ENCODE measurements at places on chromosomes 16 and 17. TPM values are rescaled to one million over a fixed set of nuclear protein-coding genes. Genes with fewer than 3 reads are reported as not detected.
A peak's percentile ranks its signal among the peaks of the same experiment; 100 is the strongest.

Gene USP43
- total RNA-seq = not detected

Gene CENPX
- 21.3 TPM for total RNA-seq

Gene PRAC1
- total RNA-seq = not detected

Gene GRIN2C
- total RNA-seq = 0.34 TPM

Gene PRSS36
- 0.75 TPM for total RNA-seq

Gene ABCC6
- total RNA-seq = 1.4 TPM

Gene CCDC78
- total RNA-seq = not detected

Gene TEKT1
- not detected for total RNA-seq

Gene MGAT5B
- not detected for total RNA-seq

Gene SCO1
- 38.9 TPM for total RNA-seq

Gene PRR15L
- not detected for total RNA-seq

Gene TP53TG3F
- total RNA-seq = not detected

Gene TNFRSF17
- total RNA-seq = not detected

Gene MT4
- total RNA-seq = not detected

Gene TSPOAP1
- 12.2 TPM for total RNA-seq

Gene GRAPL
- total RNA-seq = 0.90 TPM

Gene KCNJ16
- not detected for total RNA-seq

- no peak for DNase-seq
Observed at GRCh38 chr17:4823373-4824089, 9.6 kb upstream of the MINK1 start.

GRCh38 chr16:30649725-30650368, 913 bp upstream of the PRR14 start:
- DNase-seq = no peak

GRCh38 chr17:67441052-67441895, 64.2 kb downstream of the PITPNC1 start:
- peak; percentile 21 for DNase-seq

GRCh38 chr17:75468291-75468754, 11.9 kb downstream of the TMEM94 start:
- DNase-seq = no peak

- no peak for DNase-seq
Observed at GRCh38 chr17:61235827-61236197, 163.8 kb upstream of the TBX2 start.

DNA sequence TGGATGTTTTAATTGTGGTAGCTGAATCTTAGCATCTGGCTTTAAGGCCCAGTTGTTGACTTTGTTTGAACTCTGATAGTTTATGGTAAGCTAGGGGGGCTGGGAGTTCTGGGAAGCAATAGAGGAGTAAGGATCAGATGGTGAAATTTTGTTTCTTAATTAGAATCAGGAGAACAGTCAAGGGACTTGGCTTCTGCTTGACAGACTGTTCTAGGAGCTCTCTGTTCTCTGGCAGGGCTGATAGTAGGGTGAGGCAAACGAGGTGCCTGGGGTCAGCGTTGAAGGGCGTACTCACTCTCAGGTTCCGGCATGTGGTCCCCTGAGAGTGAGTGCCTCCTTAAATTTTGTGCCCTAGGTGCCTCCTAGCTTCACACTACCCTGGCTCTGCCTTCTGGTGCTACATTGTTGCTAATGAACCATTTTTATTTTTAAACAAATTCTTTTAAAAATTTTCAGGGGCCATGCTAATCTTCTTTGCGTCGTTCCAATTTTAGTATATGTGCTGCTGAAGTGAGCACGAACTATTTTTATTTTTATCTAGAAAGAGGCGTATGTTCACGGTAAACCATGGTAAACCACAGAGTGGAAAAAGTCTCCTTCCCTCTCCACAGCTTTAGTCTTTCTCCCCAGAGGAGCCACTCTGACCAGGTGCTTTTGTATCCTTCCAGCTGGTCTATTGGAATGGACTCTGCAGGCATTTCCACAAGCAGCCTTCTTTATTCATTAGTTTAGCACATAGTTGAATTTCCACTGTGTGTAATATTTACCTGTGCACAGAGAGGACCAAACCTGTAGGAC, 19.7 kb downstream of the SLC7A6 start:
- no peak for DNase-seq

DNA sequence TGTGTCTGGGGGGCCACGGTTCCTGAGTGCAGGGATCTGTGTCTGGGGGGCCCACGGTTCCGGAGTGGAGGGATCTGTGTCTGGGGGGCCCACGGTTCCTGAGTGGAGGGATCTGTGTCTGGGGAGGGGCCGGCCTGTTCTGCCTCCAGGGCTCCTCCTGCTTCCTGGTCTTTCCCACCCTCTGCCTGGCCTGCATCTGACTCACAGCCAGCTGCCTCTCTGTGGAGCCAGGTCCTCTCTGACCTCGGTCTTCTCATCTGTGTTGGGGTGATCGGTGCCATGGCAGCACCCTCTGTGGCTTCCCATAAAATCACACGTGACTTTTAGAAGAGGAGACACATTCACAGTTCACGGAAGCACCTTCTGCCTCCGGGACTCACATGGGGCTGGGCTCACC, 50.3 kb downstream of the ZFPM1 start:
- no peak for DNase-seq

DNA sequence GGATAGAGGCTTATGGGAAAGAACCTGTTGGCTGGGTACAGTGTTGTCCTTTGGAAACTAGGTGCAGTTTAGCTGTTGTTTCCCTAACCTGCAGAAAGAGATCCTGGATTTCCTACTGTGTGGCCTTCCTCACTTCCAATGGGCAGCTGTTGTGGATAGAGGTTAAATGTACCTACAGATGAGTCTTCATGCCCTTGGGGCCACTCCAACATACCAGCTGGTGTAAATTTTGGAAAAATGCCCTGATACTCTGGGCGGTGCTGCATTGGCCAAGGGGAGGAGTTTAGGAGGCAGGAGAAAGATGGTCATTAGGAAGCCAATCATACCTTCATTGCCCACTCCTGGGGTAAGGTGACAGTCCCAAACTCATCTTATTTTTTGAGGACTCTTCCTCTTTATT, 70.2 kb downstream of the SNX11 start:
- DNase-seq = no peak

DNA sequence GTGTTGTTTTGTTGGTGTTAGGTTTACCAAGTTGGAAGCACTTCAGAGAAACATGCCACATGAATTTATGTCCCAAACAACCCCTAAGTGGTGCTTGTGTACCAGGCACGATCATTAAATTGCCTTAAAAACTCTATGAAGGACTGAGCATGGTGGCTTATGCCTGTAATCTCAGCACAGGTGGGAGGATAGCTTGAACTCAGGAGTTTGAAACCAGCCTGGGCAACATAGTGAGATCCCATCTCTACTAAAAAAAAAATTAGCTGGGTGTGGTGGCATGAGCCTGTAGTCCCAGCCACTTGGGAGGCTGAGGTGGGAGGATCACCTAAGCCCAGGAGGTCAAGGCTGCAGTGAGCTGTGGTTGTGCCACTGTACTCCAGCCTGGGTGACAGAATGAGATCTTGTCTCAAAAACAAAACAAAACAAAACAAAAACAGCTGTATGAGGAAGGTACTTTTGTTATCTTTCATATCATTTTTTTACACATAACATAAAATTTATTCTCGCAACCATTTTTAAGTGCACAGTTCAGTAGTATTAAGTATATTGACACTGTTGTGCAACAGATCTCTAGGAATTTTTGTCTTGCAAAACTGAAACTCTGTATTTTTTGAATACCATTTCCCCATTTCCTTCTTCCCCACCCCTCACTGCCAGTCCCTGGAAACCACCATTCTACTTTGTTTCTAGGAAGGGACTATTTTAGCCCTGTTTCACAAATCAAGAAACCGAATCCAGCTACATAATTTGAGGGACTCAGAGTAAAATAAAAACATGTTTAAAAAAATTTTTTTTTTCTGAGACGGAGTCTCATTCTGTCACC, 14.3 kb upstream of the RBBP6 start:
- DNase-seq = no peak

GRCh38 chr17:11813871-11814270, 183.4 kb downstream of the ZNF18 start:
- DNase-seq = no peak

- no peak for DNase-seq
Observed at GRCh38 chr17:32323811-32324491, 18.0 kb downstream of the C17orf75 start.

- peak; percentile 49 for DNase-seq
Observed at GRCh38 chr16:50153596-50154419, 702 bp downstream of the TENT4B start.

DNA sequence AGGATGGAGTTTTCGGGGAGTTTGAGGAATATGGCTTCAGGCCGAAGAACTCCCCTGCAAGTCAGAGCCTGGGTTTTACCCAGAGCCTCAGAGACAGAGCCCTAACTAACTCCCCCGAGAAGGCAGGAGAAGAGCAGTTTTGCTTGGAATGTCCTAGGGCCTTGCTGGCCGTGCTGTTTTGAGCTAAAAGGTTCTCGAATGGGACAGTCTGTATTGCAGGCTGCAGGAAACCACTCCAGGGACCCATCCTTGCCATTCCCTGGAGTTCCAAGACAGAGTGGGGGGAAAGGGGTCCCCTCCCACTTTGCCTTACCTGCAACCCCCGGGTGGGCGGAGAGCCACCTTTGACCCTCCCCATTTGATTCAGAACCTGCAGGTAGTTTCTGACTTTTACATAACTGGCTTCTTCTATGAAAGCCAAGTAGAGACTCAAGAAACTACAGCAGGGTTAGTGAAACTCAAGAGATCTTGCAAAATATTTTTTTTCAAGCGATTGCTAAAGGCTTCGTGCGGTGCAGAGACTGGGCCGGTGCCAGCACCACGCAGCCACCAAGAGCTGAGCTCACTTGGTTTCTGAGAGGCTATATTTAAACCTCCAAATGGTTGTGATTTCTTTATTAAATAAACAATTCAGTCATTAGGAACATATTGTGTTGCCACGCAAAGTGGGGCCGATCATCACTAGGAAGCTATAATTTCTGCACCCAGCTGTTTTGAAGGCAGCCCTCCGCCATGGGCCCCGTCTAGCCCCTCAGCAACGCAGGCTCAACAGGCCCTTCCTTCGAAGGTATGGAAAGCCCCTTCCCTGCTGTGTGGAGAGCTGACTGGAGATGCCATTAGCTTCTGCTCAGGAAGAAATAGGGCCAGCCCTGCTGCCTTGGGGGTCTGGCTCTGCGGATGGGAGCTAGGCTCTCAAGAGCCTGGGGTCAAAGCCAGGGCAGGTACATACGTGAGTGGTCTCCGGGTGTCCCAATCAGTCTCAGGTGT, 223.0 kb downstream of the NTN1 start:
- DNase-seq = no peak

GRCh38 chr17:73282629-73283028, 20.9 kb upstream of the CPSF4L start:
- DNase-seq = no peak

GRCh38 chr17:60577147-60577915, 22.7 kb upstream of the PPM1D start:
- DNase-seq = no peak

- no peak for DNase-seq
Observed at GRCh38 chr17:41322094-41322902, 6.8 kb upstream of the KRTAP17-1 start.

DNA sequence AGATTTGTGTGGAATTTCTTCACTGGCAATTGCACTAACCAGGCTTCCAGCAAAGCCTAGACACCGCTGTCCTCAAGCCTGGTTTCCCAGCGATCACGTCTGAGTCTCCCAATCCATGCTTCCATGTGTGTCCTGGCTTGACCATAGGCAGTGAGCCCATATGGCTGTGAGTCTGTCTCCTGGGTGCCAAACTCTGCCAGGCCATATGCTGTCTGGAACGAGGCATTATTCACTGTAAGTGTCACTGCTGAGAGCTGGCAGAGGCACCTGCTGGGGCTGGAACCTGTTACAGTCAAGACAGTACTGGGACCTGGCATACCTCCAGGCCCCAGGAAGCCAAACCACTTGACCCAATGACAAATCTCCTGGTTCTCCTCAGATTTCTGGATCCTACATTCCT, 60.4 kb downstream of the HS3ST2 start:
- DNase-seq = no peak

DNA sequence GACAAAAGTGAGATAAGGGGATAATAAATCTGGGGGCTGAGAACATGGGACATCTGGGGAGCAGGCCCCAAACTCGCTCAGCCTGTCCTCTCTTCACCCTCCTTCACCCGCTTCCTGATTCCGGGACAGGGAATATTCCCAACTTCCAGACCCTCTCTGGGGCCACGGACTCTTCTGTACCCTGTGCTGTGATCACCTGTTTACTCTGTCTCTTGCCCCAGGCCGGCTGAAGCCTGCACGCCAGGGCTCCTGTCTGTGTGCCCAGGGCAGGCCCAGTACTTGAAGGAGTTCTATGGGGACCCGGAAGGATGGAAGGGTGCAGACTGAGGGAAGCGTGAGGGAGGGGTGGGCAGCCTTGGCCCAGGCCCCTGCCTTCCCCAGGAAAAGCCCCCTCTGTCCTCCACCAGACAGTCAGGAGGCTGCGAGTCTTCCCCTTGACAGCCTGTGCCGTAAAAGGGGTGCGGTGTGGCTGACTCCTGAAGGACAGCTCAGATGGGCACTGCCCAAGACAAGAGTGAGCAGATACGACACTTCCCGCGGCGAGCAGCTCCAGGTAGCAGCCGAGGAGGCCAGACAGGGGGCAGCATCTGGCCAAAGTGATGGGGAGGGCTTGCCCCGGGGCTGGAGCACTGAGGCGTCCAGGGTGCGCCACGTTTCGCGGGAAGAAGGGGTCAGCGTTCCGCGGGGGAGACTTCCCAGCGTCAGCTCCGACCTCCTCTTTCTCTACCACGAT, 1.0 kb upstream of the CCNF start:
- DNase-seq = peak; percentile 16

DNA sequence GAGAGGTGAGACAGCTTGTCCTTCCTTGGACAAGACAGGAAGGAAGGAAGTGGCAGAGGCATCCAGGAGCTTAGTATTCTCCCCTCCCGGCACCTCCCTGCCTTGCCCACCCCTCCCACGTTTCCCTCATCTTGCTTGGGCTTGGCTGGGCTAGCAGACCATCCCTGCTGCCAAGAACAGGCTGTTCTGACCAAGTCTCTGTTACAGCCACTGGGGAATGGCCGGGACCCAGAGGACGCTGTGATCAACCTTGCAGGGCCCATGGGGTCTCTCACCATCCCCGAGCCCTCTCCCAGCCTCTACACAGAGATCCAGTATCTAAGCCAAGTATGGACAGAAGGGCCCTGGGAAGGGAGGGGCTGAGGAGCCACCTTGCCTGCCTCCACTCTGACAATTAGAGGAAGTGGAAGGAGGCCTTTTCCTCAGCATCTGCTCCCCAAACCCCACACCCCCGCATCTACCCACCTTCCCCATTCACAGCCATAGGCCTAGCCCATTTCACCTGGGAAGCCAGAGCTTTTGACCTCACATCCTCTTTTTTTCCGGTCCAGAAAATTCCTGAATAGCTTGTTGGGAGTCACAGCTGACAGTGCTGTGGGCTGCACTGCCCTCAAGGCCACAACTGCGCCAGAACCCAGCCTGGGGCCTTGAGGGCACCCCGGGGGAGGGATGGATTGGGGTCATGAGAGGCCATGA, 14.1 kb downstream of the CD300LG start:
- peak; percentile 57 for DNase-seq

- DNase-seq = no peak
Observed at GRCh38 chr17:9473711-9474110, 101.9 kb downstream of the STX8 start.

GRCh38 chr17:69884846-69885245, 190.2 kb upstream of the KCNJ16 start:
- DNase-seq = no peak
